ENCODE measurements at places on chromosomes 1 and 21.
A peak's percentile ranks its signal among the peaks of the same experiment; 100 is the strongest.

DNA sequence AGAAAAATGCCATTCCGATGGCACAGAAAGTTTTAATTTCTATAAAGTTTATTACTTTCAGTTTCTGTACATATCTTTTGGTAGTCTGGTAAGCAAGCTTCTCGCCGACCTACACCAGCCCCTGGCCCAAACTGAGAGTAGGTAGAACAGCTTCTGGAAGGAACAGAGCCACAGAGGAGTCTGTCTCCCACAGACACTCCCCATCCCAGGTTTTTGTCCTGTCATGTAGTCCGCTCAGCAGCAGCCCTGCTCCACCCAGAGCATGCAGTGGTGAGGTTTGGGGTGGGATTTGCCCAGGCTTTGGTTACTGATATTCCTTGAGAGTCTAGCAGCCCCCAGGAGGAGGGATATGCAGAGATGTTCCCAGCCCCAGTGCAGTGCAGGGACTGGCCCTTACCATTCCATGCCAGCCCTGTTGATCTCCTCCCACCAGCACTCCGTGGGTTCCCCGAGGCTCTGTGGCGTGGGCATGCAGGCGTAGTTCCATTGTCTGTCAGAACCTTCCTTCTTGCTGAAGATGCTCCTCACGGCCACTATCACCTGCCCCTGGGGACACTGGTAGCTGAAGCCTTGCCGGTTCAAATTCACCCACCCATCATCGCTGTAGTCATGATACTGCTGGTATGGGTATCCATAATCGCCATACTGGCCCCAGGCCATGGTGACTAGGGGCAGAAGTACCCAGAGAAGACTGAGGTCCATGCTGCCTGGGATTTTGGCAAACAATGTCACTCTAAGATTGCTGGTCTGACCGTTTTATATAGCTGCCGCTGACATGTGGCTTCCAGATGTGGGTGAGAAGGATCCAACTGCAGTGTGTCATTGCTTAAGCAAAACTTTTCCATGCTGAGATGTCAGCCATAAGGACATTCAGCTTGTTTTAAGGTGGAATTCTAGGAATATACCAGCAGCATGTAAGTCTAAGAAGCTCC lies at the start of gene DPT:
TSS of gene DPT (minus strand) at position 734 of the 932 bp plus-strand sequence. CDS start at position 702, 32 bp downstream.
- no peak for DNase-seq

GRCh38 chr1:67446893-67447292 lies 16.7 kb upstream of the SERBP1 start:
- no peak for DNase-seq

DNA sequence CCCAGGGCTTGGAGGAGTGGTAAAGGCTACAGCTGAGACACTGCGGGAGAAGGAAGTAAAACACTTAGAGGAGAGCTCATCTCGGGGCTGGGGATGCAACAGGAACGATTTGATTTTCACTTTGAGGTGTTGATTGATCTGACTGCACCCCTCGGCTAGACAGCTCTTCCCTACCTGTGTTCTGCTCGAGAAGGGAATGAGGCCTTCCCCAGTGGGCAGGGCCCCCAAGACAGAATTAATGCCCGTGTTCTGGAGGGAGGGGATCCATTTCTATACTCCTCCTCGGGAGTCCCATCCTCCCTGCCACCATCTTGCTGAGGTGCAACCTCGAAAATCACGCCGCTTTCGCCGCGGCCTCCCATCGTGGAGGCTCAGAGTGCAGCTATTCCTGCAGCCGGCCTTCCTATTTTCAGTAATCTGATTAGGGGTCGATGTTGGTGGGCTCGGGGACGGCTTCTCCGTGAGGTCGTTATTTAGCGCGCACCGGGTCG lies 2.4 kb downstream of the ATP2B4 start:
- no peak for DNase-seq

DNA sequence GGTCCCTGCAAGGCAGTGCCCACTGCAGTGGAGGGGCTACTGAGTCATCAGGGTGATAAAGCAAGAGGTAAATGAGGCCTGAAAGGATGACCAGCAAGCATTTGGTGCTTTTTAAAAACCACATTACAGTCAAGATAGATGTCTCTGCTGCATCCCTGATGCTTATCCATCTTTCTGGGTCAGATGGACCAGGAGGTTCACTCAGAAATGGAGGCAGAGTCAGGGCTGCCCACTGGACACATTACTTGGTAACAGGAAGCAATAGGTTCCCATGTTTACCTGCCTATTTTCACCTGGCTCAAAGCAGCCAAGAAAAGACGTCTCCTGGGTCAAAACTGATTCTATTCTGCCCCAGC lies 3.6 kb downstream of the SPATA46 start:
- DNase-seq, result no peak

DNA sequence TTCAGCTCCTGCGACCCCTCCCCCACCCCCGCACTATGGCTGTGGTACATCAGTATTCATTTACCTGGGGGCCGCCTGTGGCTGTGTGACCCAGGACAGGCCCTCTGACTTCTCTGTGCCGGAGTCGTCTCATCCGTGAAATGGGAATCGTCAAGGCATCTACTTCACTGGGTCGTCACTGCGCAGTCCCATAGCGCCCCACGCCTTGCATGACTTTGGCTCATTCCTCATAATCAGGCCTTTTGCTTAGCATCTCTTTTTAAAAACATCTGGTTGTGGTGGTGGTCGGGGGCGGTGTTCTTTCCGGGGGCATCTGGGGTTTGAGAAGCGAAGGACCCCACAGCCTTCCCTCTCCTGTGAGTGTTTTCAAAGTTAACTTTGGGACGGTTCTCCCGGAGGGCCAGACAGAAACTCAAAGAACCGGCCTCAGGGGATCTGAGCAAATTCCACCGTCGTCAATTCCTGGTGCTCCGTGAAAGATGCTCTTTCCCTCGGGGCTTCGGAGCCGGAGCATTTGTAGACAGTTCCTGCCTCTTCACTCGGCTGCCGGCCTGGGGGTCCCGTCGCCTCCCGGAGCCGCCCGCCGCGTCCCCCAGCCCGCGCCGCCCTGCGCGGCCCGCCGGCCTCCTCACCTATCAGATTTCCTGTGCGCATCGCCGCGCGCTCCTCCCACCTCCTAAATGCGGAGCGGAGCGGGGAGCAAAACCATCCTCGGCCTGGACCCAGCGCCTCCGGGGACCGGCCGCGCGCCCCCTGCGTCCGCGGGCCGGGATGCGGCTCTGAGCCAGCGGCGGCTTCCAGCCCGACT lies at the start of gene B3GALT5:
TSS of gene B3GALT5 (plus strand) at position 708 of the 808 bp plus-strand sequence. CDS start 47,620 bp downstream, outside the sequence.
- DNase-seq, result no peak

DNA sequence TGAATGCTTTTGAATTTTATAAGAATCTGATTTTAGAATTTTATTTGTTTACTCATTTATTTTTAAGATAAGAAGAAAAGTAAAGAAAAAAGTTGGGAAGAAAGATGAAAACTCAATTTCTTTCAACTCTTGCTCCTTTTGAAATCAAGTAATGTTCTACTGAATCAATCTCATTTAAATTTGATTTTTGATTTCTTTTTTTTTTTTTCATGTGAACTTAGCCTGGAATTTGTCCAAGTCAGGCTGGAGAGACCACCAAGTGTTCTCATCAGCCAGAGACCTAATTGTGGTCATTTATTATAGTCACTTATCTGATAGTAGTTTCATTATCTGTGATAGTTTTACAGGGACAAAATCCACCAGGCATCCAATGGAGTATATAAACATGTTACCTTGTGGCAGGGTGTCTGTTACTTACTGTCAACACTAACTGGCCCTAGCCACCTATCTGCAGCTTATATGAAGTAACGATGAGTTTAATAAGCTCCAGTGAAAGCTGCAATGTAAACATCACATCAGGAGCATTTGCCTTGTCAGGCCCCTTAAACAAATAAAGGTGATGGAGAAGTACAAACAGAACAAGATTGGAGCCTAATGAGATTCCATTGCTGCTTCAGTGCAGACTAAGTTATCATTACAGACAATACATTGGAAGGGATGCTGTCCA lies 39.2 kb downstream of the HLX start:
- DNase-seq, result peak; percentile 54

DNA sequence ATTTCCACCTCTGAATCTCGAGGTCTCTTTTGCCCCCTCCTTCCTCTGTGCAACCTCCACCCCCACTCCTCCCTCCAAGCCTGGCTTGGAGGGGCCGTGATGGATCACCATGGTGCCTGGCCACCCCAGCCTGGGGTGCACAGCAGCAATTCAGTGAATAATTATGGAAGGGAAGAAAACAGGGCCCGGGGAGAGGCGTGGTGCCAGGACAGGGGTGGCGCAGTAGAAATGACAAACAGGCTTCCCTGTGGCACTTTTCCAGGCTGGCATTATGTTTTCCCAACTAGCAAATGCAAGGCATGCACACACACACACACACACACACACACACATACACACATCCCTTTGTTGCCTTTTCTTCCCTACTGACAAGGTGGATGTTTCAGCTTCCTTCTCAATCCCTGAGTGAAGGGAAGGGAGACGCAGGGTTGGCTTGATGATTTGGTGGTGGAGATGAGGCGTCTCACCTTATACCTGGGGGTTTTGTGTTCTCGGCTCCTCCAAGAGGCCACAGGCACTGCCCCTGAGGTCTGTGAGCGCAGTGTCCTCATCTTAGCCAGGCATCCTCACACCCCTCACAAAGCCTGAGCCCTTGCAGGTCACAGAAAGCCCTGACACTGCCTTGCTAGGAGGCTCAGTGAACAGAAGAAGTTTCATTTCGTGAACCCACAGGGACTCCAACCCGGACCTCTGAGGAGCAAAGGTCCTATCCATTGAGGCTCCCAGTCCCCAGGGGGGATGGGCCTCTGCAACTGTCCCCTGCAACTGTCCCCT lies 215.8 kb downstream of the MATN1 start:
- no peak for DNase-seq

- no peak for DNase-seq
These were observed 323.0 kb downstream of the PLPP3 start for GRCh38 chr1:56256153-56257000.

DNA sequence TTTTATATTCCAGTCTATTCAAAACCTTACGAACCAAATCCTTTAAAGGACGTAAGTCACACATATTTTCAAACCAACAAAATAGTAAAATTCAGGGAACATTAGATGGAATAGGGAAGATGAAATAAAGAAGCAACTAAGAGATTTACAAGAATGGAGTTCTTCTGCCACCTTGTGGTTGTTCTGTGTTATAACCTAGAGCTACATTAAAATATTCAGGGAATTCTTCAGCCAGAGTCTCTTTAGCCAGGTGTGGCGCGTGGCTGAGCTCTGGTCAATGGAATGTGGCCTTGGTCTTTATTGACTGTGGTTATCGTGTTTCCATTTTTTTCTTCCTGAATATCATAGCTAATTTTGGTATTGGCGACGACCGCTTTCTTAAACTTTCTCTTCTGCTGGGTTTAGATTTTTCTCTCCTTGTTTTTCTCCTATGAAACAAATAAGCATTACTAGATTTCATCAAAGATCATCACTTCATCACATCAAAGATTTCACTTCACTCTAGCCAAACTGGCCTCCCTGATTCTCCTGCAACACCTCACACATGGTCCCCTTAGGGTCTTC lies 221.3 kb downstream of the MRPL39 start:
- peak; percentile 61 for DNase-seq

DNA sequence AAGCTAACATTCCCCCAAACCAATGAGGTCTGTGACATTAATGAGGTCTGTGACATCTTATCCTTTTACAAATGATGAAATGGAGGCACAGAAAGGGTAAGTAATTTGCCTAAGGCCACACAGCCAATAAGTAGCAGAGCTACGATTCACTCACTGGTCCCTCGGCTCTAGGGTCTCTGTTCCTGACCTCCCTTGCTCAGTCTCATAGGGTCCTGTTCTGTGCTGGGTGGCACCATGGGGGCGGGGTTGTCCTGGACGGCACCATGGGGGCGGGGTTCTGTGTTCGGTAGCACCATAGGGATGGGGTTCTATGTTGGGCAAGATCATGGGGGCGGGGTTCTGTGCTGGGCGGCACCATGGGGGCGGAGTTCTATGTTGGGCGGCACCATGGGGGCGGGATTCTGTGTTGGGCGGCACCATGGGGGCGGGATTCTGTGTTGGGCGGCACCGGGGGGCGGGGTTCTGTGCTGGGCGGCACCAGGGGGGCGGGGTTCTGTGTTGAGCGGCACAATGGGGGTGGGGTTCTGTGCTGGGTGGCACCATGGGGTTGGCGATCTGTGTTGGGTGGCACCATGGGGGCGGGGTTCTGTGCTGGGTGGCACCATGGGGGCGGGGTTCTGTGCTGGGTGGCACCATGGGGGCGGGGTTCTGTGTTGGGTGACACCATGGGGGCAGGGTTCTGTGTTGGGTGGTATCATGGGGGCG lies 55.6 kb downstream of the CLSTN1 start:
- no peak for DNase-seq

DNA sequence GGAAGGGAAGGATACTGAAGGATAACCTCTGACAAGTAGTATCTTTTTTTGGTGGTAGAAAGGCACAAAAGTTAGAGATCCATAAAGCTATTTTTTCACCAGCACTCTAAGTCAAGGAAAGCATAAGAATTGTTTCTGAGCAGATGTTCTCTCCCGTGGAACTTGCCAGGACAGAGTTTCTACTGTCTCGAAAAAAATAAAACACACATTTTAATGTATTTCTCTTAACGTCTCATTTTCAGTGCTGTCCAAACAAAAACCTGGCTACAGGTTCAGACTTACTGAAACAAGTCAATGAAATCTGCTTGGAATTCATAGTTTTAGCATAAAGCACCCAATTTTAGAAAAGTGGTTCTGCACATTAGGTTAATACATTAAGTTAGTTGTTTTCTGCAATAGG lies 338.3 kb downstream of the LTN1 start:
- no peak for DNase-seq

- DNase-seq, result no peak
These were observed 25.5 kb downstream of the UCK2 start for GRCh38 chr1:165852871-165853270.

- DNase-seq, result no peak
These were observed 1.9 kb downstream of the ZBTB7B start for GRCh38 chr1:155004352-155005075.

DNA sequence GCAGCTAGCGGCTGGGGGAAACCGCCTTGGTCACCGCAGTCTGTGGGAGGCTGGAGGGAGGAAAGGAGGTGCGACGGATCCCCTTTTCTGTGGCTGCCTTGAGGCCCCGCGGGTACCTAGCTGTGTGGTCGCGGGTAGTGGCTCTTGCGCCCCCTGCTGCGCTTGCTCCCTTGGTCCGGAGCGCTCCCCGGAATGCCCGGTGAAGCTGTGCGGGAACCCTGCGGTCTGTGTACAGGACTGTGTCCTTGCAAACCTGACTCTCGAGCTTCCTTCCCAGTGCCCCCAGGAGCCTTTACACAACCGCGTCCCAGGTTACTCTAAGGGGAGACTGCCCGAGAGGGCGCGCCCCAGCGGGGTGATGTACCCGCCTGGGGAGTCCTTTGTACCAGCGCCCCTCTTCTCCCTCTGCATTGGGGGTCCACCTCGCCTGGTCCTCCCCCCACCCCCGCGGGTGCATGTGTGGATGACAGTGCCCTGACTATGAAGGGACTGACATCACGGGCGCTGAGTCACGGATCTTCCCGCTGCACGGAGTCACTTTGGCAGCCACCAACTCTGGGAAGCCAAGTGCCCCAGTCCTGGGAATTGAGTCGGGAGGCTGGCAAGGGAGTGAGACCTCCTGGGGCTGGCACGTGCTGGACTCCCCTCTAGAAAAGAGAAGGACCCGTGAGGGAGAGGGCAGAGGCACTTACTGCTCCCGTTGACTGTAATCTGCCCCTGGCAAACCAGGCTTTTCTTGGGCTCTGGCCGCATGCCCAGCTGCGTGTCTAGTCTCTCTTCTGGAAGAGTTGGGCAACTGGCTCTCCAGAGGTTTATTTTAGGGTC lies 816 bp downstream of the IL6R start:
- no peak for DNase-seq
